ENCODE measurements at places on chromosomes 3 and 15.
A peak's percentile ranks its signal among the peaks of the same experiment; 100 is the strongest.

GRCh38 chr3:28278918-28279317 lies 37.5 kb downstream of the CMC1 start:
- DNase-seq: no peak

DNA sequence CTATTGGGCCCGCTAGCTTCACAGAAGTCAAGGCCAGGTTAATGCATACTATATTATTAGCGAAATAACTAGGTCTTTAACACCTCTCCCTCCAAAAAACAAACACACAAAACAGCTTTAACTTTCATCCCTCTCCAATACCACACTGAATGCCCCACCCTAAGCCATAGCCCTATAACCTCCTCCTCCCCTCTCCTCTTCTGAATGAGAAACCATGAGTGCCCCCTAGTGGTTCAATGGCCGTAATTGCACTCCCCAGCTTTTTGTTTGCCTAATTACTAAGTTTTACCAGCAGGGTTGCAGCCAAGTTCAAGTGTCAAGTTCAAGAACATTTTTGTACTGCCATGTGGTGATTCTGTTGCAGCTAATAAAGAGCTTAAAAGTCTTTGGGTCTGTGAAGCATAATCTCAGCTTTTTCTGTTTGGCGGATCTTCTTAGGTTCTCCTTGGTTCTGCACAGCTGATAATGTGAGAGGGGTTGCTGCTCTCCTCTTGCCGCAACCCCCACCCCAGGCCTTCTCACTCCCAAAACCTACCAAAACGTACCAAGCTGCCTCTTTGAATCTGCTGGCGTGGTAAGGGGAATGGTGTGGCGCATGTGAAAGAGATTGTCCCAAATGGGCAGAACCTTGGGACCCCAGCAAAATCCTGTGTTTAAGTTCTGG lies 57.9 kb downstream of the RPL22L1 start:
- DNase-seq: peak; percentile 44

DNA sequence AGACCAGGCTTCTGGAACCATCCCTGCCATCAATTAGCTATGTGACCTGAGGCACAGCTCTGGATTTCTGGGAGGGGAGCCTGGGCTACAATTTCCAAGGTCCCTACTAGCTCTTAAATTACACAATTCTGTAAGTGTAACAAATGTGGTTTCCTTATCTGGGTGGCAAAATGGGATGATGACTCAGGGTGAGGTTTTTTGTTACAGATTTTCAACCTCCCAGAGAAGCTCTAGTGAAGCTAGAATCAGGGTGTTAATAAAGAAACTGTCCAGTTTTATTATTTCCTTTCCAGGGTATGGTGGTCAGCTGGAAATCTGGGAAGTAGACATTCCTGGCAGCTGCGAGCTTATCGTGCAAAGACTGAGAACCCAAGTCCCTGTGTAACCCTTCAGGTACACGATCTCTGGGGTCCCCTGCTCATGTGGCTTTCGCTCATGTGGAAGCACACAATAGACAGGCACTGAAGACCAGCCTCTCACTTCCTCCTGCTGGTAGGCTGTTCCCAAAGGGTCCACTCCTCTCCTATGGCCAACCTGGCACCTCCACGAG lies 7.3 kb downstream of the RAB27A start:
- no peak for DNase-seq

DNA sequence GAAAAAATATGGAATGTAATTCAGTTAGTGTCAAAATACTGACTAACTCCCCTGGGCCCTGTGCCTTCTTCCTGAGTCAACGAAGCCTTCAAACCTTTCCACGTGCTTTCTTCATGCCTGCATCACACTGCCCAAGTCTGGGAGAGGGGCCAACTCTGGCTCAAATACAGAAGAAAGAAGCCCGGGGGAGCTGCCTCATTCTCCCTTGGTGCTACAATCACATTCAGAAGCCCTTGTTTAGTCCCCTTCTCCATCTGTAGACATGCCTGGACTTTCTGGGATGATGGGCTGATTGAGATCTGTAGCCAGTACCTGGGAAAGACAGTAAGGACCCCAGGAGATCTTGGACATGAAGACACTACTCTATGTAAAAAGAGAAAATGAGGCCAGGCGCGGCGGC lies 77.8 kb upstream of the GSK3B start:
- no peak for DNase-seq

GRCh38 chr3:135944831-135945230 lies 20.7 kb upstream of the PPP2R3A start:
- DNase-seq: no peak

- no peak for DNase-seq
Observed at GRCh38 chr3:45773714-45774449, 22.5 kb downstream of the SLC6A20 start.

DNA sequence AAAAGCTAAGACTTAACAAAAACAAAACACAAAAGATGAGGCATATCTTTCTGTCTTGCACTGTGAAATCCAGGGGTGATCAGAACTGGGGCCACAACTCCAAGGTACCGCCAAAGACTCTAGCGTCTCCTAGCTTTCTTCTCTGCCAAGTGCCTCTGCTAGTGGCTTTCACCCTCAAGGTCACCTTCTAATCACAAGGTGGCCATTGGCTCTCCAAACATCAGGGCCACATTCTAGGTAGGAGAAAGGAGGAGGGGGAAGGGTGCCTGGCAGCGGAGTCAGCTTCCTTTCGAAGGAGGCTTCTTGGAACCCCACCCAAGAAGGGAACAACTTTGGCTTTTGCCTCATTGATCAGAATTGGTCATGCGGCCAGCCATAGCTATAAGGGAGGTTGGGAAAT lies 168.8 kb upstream of the SMAD3 start:
- no peak for DNase-seq

DNA sequence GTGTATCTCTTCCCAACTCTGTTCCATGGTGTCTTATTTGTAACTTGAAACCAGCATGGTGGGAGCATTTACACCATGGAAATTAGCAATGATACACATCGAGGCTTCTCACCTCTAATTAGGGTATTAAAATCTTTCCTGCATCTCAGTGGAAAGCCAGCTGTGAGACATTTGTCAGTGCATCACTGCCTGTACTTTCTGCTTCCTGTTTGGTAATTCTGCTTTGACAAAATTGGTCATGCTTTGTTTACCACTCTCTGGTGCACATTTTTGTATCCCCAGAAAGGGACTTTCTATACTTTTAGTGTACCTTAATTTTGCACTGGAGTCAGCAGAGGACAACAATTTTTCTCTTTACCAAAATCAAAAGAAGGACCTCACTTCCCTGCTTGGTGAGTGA lies 402.1 kb downstream of the PDCD6IP start:
- DNase-seq: no peak

GRCh38 chr3:124926426-124927101 lies 8.0 kb downstream of the MUC13 start:
- DNase-seq: no peak
